Kidney (tissue), 22 donors: ENCODE measurements at places on chromosomes 4 and X. TPM values are rescaled to one million over a fixed set of nuclear protein-coding genes. Genes with fewer than 3 reads are reported as not detected.
A peak's percentile ranks its signal among the peaks of the same experiment; 100 is the strongest.

DNA sequence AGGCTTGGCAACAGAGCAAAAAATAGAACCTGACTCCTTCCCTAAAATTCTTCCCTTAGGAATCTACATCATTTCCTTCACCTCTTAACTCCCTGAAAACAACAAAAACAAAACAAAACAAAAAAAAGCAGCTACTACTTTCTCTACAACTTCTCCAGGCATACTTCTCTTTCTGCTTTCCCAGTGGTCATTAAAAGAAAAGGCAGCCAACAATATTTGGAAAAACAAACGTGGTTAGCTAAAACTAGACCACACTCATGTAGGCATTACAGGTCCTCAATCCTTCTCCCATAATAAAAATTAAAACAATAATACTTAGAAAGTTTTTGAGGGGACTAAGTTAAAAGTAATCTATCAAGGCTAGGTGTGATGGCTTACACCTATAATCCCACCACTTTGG is 29.0 kb upstream of the SMIM14 start:
- no peaks in the 10 kb centered on the region for H3K4me1 ChIP-seq
- no peaks in the 10 kb centered on the region for H3K27me3 ChIP-seq
- H3K4me3 ChIP-seq: no peak overlapping the region
- no peak overlapping the region for H3K27ac ChIP-seq

- no peaks in the 10 kb centered on the region for H3K27me3 ChIP-seq
- no peak overlapping the region for H3K27ac ChIP-seq
- H3K4me1 ChIP-seq: no peaks in the 10 kb centered on the region
- H3K36me3 ChIP-seq: no peaks in the 10 kb centered on the region
- H3K4me3 ChIP-seq: no peak overlapping the region
These were observed 12.5 kb downstream of the SYTL5 start for GRCh38 chrX:38018766-38019425.

- H3K4me1 ChIP-seq: no peaks in the 10 kb centered on the region
- no peak overlapping the region for H3K4me3 ChIP-seq
- peaks cover 2% of the 10 kb centered on the region for H3K27me3 ChIP-seq
These were observed 38.0 kb upstream of the PDK3 start for GRCh38 chrX:24426921-24427746.

The CSAG3 gene
- not detected for total RNA-seq

DNA sequence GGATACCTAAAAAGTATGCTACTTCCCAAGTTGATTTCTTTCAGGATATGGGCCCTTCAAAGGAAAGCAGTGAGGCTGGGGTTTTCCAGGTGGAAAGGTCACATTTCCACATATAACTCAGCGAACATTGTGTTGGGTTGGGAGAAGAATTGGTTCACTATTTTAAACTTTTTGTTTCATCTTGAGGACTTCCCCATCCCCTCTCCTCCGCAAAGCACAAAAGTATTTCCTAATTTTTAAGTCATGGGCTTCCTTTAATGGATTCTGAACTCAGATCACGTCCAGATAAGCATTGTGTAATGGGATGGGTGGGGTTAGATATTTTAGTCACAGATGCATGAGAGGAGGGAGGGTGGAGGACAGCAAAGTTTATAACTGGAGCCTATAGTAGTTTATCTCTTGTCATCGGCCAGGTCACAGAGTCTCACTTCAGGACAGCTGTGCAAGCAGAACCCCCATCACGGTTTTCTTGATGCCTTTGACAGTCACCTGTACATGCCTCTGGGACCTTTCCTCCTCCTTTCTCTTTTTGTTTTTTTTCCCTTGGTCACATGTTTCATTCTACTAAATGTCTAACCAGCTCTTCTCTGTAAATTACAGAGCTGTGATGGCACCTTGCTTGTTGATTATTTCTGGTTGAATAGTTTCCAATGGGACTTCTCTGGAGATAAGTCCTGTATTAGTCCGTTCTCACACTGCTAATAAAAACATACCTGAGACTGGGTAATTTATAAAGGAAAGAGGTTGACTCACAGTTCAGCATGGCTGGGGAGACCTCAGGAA is 115.4 kb downstream of the PTTG2 start:
- no peaks in the 10 kb centered on the region for H3K27me3 ChIP-seq
- DNase-seq: no peak
- H3K4me1 ChIP-seq: peaks cover 5% of the 10 kb centered on the region
- peak overlapping the region; percentile 37 for H3K27ac ChIP-seq
- H3K36me3 ChIP-seq: peaks cover 2% of the 10 kb centered on the region

GRCh38 chr4:87041141-87041540 is 106.3 kb downstream of the AFF1 start:
- H3K4me3 ChIP-seq: no peak overlapping the region
- no peak for DNase-seq
- H3K4me1 ChIP-seq: peaks cover 68% of the 10 kb centered on the region
- H3K36me3 ChIP-seq: no peaks in the 10 kb centered on the region
- no peaks in the 10 kb centered on the region for H3K27me3 ChIP-seq
- H3K27ac ChIP-seq: no peak overlapping the region

GRCh38 chr4:173436149-173436579 is 37.2 kb upstream of the SCRG1 start:
- H3K4me1 ChIP-seq: no peaks in the 10 kb centered on the region
- H3K4me3 ChIP-seq: no peak overlapping the region
- no peak overlapping the region for H3K27ac ChIP-seq
- no peaks in the 10 kb centered on the region for H3K36me3 ChIP-seq
- no peaks in the 10 kb centered on the region for H3K27me3 ChIP-seq
- DNase-seq: no peak

DNA sequence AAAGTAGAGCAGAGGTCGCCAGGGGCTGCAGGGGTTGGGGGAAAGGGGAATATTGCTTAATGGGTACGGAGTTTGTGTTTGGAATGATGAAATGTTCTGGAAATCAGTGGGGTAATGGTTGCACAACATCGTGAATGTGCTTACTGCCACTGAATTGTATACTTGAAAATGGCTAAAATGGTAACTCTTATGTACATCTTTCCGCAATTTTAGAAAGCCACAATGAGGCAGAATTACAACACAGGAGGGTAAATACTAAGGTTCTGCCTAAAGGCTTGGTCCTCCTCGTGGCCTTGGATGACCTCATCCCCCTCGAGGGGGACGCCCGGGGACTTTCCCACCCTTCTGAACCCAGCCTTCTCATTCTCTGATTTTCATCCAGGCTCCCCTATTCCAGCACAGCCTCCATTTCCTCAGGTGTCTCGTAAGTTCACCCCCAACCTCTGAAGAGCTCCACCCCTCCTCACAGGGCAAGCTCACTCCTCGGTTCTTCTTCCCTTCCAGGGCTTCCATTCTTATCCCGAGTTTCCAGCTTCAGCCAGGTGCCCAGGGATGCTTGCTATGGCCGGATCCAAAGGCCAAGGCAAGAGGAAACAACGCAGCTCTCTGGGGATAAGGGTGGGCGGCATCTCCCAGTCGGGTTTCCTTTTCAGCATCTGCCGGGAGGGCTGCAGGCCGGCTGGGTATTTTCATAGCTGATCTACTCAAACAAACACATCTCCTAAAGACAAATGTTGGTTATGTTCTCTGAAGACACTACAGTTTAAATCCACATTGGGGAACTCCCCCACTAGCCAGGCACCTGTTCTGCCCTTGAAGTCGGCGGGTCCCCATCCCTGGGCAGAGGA is 71.3 kb upstream of the ACSL1 start:
- no peaks in the 10 kb centered on the region for H3K27me3 ChIP-seq
- no peak overlapping the region for H3K4me3 ChIP-seq
- no peaks in the 10 kb centered on the region for H3K36me3 ChIP-seq
- no peak for DNase-seq
- H3K27ac ChIP-seq: no peak overlapping the region

DNA sequence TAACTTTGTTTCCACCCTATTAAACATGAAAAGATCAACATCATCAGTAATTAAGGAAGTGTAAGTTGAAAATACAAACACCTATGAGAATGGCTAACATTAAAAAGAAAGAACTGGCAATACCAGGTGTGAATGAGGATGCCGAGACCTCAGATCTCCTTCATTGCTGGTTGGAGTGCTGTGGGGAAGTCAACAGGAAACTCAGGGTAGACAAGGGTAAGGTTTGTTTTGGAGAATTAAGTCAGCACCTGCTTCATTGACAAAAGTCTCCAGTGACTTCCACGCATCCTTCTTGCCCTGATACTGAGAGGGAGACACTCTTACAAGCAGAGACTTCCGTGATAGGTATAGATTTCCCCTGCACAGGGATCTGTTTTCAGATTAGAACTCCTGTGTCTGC is 106.1 kb downstream of the IRF2 start:
- no peak overlapping the region for H3K27ac ChIP-seq
- peaks cover 6% of the 10 kb centered on the region for H3K4me1 ChIP-seq
- no peaks in the 10 kb centered on the region for H3K36me3 ChIP-seq
- no peak overlapping the region for H3K4me3 ChIP-seq
- H3K27me3 ChIP-seq: no peaks in the 10 kb centered on the region

- H3K4me1 ChIP-seq: no peaks in the 10 kb centered on the region
- H3K27me3 ChIP-seq: no peaks in the 10 kb centered on the region
- H3K4me3 ChIP-seq: no peak overlapping the region
- no peak for DNase-seq
- H3K36me3 ChIP-seq: no peaks in the 10 kb centered on the region
These were observed 319.0 kb upstream of the INTU start for GRCh38 chr4:127313767-127314166.

GRCh38 chrX:101164766-101165590 is 54.6 kb upstream of the DRP2 start:
- no peak for DNase-seq
- H3K36me3 ChIP-seq: no peaks in the 10 kb centered on the region
- no peak overlapping the region for H3K27ac ChIP-seq

The PCDH10 gene
- total RNA-seq: 5.5 TPM

GRCh38 chr4:159227984-159228383 is 125.1 kb downstream of the RAPGEF2 start:
- H3K4me1 ChIP-seq: peaks cover 5% of the 10 kb centered on the region
- DNase-seq: peak; percentile 92
- H3K36me3 ChIP-seq: no peaks in the 10 kb centered on the region
- peak overlapping the region; percentile 46 for H3K4me3 ChIP-seq

GRCh38 chrX:120568035-120568434 is 7.3 kb upstream of the CUL4B start:
- H3K36me3 ChIP-seq: no peaks in the 10 kb centered on the region
- DNase-seq: no peak
- no peak overlapping the region for H3K4me3 ChIP-seq
- H3K4me1 ChIP-seq: no peaks in the 10 kb centered on the region

DNA sequence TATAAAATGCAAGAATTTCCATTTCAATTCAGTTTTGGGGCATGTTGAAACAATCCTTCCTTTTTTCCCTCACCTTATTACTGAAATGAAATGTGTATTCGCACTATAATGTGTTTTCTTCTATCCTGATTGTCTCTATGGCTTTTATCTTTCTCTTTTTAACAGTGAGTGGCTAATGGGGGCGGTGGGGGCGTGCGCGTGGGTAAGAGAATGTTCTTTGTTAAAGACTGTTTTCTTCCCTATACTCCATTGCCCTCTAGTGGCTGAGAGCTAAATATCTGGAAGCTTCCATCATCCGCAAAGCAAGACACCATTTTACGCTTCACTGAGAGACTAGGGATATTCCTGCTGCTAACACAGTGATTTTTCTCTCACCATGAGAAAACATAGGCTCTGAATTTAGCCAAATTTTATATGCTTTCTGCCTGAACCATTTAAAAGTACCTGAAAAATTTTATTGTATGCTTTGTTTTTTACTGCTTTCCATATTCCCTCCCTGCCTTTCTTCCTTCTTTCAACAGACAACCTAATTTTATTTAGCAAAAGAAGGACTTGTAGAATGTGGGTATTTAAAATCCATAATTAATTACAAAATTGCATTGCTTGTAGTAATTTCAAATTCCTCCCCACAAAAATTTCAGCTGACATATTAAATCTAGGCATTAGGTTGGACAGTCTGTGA is 194.0 kb downstream of the GASK1B start:
- H3K36me3 ChIP-seq: no peaks in the 10 kb centered on the region
- no peak overlapping the region for H3K27ac ChIP-seq
- no peak overlapping the region for H3K4me3 ChIP-seq
- H3K27me3 ChIP-seq: no peaks in the 10 kb centered on the region

GRCh38 chr4:37245391-37245954 is 930 bp downstream of the NWD2 start:
- no peak overlapping the region for H3K4me3 ChIP-seq
- H3K4me1 ChIP-seq: no peaks in the 10 kb centered on the region
- H3K27ac ChIP-seq: no peak overlapping the region
- DNase-seq: peak; percentile 40

The GAGE12E gene
- total RNA-seq: not detected

The SLC7A11 gene
- total RNA-seq: 2.6 TPM

The MXRA5 gene
- 12.2 TPM for total RNA-seq

DNA sequence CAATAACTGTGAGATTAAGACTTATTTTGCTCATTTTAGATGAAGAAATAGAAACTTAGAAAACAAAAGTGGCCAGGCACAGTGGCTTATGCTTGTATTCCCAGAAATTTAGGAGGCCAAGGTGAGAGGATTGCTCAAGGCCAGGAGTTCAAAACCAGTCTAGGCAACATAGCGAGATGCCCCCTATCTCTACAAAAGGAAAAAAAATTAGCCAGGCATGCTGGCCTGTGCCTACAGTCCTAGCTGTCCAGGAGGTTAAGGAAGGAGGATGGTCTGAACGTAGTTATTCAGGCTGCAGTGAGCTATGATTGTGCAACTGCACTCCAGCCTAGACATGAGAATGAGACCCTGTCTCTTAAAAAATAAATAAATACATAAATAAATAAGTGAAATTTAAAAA is 28.0 kb downstream of the APELA start:
- no peaks in the 10 kb centered on the region for H3K36me3 ChIP-seq
- H3K4me1 ChIP-seq: no peaks in the 10 kb centered on the region
- no peak overlapping the region for H3K27ac ChIP-seq

The RNF4 gene
- total RNA-seq: 61.5 TPM

- no peak overlapping the region for H3K4me3 ChIP-seq
- no peaks in the 10 kb centered on the region for H3K4me1 ChIP-seq
- H3K27me3 ChIP-seq: no peaks in the 10 kb centered on the region
- H3K36me3 ChIP-seq: no peaks in the 10 kb centered on the region
These were observed 677.3 kb downstream of the FSTL5 start for GRCh38 chr4:161486461-161486860.
